ENCODE measurements at places on chromosomes 11 and 22.

DNA sequence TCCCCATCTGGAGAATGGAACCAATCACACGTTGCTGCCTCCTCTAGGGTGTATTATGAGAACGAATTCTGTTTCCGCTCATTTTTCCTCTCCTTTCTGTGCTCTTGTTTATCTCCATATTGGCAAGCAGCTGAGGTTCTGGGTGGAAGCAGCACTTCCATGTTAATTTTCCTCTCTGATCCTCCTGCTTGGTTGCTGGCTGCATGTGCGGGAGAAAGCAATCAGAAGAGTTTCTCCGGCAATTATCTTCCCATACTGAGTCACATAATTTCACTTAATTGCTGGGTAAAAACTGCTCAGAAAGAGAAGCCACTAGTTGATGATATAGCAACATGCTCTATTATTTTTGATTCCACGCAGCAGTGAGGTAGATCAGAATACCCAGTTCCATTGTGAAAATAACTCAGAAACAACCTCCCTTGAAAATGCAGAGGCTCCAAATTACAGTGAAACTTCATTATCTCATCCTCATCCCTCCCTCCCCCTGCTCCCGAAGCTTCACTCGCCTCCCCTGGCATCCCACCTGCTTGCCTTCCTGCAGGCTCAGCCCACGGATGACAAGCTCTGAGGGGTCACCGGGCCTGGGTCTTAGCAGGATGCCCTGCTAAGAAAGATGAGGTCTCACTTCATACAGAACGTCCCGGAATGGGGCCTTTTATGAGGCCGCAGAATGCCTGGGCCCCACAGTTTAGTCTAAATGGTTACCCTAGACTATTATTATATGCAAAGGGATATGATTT is 20.4 kb downstream of the FXYD6 start:
- no peak for DNase-seq

- DNase-seq: no peak
These were observed 29.9 kb upstream of the GRAMD4 start for GRCh38 chr22:46590334-46590733.

DNA sequence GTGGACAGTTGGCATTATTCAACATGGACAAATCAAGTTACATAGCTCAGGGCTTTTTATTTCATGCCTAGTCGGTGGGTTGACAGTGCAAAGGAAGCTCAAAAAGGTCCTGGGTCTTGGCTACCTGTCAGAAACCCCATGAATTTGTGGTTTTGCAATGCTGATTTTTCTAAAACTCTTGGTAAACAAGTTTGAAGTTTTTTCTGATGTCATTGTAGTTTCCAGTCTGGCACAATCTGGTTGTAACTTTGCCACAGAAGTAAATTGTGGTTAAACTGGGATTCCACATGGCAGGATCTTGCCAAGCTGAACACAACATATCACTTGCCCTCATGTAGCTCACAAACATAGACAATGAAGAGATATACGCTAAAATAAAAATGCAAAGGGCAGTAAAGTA is 100.8 kb downstream of the EHF start:
- DNase-seq: no peak

GRCh38 chr22:30459181-30460052 is 12.4 kb downstream of the SEC14L3 start:
- DNase-seq: no peak

DNA sequence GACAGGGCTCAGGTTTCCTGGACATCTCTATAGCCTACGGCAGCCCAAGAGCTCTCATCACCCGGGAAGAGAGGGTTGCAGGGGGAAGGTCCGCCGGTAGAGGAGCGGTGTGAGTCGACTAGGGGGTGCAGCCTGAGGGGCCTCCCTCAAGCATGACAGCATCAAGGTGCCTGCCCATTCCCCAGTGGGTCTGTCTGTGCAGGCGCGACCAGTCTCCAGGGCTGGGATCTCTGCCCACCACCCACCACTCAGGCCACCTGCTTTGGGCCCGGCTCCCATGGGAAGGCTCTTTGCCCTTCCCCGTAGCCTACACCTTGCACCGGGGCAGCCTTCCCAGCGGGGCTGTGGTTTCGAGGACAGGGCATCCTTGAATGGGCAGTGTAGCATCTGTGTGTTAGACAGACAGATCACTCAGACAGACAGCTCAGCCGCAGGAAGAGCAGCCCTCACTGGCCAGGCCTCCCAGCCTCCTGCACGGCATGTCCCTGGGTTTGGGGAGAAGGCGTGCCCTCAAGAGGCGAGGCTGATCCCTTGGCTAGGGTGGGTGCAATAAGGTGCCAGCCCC is 29.2 kb downstream of the CERK start:
- DNase-seq: no peak

GRCh38 chr11:131253142-131253655 is 117.2 kb upstream of the NTM start:
- DNase-seq: no peak

- DNase-seq: no peak
These were observed 15.1 kb downstream of the MYBPC3 start for GRCh38 chr11:47337229-47337924.

DNA sequence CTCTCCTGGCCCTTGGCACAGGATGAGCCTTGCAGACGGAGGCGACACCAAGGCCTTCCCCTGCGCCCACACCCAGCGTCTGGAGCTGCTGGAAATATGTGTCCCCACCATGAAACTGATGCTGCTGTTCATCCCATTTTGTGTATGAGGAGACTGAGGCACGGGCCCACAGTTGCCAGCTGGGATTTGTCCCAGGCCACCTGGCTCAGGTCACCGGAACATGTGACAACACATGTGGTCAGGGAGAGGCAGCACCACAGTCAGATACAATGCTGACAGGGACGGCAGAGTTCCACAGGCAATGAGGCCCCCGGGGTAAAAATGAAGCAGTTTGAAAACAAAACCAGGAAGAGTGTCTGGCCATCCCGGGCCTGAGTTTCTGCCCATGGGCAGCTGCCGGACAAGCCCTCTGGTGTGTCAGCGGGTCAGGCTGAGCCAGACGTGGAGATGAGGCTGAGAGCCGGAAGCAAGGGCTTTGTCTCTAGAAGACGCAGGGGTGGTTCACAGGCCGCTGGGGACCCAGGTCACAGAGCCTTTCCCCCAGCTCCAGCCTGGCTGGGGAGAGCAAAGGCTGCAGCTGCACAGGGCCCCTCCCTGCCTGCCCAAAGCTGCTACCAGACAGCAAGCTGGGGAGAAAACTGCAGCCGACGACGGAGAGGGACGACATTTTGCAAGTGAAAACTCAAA is 80.7 kb downstream of the CDKN1C start:
- no peak for DNase-seq

- no peak for DNase-seq
These were observed 249.1 kb downstream of the CTTN start for GRCh38 chr11:70647188-70648166.

DNA sequence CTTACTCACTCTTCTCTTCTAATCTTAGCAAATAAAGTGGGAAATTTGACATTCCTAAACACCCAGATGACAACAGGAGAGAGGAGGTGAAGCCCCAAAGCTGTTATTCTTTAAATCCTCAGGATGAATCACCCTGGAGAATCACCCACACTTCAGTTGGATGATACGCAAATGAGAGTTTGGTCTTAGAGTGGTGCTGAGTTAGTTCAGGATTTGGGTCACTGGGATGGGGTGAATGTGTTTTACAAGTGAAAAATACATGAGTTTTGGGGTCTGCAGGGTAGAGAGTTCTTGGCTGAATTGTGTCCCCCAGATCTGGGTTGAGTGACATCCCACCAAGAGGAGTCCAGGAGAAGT is 117.2 kb downstream of the GGTLC2 start:
- DNase-seq: no peak

DNA sequence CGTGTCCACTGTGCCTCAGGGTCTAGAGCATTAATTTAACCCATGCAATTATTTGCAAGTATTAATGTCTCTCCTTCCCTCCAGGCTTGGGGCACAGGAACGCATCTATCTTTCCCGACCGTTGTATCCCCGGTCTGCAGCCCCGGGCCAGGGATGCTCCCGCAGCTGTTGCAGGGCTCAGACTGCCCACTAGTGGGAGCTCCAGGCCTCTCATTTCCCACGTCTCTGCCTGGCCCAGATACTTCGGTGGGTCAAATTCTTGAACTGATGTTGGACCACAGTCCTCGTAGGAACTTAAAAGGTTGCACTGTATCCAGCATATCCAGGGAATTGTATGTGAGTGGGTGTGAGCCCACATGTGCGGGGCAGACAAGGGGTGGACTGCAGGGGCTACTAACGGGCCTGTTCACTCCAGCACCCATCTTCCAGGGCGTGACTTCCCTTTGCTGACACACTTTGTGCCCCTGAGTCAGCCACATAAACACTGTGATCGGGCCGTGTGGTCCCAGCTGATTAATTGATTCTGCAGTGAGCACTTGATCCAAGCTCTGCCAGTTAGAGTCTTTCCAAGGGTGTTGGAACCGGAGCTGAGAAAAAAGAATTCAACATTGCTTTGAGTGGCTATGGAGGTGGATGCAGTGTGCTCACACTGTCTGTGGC is 451.3 kb downstream of the TBC1D22A start:
- peak; percentile 16 for DNase-seq

DNA sequence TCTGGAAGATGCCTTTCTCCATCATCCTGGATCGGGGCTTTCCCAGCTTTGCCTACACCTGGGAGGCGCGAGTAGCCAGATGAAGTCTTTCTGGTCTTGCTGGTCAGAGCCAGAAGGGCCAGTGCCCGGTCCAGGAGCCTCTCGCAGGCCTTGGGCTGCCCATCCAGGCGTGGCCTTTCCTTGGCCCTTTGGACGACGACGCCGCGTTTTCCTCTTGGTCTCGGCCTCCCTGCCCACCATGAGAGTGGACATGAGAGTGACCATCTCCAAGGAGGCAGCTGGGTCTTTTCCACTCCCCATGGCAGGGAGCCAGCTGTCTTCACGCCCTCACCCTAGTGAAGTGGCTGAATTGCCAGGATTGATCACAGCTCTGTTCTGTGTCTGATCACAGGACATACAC is 3.5 kb downstream of the PTDSS2 start:
- no peak for DNase-seq

DNA sequence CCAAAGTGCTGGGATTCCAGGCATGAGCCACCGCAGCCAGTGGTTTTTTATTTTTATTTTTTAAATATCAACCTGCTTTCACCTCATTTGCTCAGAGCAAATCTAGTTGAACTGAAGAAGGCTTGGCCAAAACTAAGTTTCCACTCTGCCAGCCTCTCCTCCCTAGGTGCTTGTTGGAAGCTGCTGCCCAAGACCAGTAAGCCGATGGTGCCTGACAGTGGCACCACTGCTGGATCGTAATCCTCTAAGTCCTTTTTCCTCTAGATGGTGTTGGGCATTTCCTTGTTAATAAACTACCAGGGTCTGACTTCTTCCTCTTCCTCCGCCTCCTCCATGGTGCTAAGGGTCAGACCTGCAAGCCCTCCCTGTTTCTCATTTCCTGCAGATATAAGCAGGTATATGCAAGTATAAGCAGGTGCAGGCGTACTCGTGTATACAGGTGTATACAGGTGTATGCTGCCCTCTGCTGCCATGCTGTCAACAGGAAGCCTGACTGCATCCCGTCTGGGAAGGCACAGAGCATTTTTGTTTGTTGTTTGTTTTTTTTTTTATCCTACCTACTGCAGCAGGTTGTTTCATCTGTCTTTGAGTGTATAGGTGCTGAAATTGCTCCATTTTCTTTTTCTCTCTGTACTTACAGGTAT is 1.6 kb downstream of the NADSYN1 start:
- DNase-seq: peak; percentile 43

DNA sequence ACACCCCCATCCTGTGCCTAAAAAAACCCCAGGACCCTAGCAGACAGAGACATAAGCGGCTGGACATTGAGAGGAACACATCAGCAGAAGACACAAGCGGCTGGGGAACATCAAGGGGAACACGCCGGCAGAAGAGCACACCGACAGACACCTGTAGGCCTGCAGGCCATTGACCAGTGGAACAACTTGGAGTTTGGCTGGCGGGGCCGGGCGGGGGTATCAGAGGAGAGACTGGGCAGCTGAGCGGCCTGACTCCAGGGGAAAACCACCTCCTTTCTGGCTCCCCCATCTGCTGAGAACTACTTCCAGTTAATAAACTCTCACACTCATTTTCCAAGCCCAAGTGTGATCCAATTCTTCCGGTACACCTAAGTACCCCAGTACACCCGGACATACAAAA is 264.7 kb upstream of the ISX start:
- DNase-seq: no peak

DNA sequence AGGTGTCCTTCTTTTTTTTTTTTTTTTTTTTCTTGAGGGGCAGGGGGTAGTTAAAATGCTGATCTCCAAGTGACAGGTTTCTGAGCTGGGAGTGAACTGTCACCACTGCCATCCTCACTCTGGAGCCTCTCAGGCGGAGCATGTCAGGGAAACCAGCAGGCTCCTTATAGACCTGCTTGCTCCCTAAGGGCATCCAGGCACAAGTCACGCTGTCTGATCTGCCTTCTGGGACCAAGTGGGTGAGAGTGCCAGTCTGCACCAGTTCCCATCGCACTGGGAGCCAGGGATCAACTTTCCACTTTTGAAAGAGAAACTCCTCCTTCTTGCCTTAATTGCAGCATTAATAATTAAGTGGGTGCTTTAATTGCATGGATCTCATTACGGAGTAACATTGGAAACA is 537.9 kb upstream of the CADM1 start:
- DNase-seq: no peak

- no peak for DNase-seq
These were observed 67.5 kb downstream of the C11orf58 start for GRCh38 chr11:16805938-16806337.

- DNase-seq: no peak
These were observed 288.3 kb downstream of the TENM4 start for GRCh38 chr11:79152511-79152910.

DNA sequence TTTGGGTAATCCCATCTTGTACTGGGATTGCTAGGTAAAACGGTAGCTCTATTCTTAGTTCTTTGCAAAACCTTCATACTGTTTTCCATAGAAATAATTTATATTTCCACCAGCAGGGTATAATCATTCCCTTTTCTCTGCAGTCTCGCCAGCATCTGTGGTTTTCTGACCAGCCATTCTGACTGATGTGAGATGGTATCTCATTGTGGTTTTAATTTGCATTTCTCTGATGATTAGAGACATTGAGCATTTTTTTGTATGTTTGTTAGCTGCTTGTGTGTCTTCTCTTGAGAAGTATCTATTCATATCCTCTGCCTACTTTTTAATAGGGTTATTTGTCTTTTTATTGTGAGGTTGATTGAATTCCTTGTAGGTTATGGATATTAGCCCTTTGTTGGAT is 220.9 kb downstream of the PGR start:
- no peak for DNase-seq

DNA sequence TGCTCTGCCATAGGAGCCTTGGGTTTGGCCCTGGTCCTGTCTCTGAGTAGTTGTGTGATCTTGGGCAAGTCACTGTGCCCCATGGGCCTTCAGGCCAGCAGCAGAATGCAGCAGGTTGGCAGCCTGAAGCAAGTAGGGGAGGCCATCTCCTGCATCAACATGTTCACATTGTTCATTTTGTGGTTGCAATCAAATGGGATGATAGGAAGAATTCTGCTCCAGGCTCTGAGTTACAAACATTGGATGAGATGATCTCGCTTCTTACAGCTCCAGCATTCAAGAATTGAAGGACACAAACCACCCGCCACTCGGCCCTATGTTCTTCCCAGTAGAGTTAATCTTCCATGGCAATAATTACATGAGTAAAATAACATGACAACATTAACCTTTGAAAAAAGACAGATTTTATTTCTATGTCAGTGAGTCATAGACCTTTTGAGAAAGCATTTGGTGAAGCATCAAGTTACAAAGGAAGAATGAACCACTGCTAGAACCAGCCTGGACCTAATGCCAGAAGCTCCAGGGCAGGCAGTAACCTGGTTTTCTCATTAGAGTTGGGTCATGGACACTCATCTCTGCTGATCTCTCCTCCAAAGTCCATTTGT is 308.3 kb upstream of the NCAM1 start:
- no peak for DNase-seq
